ENCODE measurements at places on chromosomes 13 and 19. TPM values are rescaled to one million over a fixed set of nuclear protein-coding genes. Genes with fewer than 3 reads are reported as not detected.

OR7C2 gene
- polyA plus RNA-seq, result not detected

SMAD9 gene
- 2.7 TPM for polyA plus RNA-seq

IFT88 gene
- 4.4 TPM for polyA plus RNA-seq

EFNA2 gene
- polyA plus RNA-seq, result not detected
